ENCODE measurements at places on chromosomes 12 and 14.

- DNase-seq, result no peak
These were observed 1.9 kb downstream of the MLXIP start for GRCh38 chr12:122080149-122081082.

DNA sequence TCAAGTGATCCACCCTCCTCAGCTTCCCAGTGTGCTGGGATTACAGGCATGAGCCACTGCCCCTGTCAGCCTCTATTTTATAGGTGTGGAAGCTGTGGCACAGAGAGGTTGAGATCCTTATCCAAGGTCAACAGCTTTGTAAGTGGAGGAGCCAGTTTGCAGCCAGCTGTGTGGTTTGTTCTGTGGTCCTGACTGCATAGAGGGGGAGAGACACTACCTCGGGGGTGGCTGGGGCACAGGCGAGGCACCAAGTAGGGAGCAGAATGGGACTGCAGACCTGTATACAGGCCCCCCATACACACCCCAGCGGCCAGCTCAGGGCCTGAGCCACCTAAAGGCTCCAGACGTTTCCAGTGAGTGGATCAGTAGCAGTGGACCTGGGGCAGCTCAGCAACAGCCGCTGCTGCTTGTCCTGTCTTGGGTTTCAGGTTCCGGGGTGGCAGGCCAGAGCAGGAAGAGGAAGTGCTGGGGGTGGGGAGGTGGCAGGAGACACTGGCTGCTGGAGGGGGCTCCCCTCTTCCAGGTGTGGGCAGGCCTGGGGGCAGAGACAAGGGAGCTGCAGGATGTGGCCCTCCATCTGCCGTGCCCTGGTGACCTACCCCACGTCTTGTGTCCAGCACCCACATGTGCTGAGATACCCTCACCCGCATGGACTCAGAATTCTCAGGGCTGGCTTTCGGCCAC, 11.0 kb downstream of the ORAI1 start:
- DNase-seq, result peak; percentile 42

DNA sequence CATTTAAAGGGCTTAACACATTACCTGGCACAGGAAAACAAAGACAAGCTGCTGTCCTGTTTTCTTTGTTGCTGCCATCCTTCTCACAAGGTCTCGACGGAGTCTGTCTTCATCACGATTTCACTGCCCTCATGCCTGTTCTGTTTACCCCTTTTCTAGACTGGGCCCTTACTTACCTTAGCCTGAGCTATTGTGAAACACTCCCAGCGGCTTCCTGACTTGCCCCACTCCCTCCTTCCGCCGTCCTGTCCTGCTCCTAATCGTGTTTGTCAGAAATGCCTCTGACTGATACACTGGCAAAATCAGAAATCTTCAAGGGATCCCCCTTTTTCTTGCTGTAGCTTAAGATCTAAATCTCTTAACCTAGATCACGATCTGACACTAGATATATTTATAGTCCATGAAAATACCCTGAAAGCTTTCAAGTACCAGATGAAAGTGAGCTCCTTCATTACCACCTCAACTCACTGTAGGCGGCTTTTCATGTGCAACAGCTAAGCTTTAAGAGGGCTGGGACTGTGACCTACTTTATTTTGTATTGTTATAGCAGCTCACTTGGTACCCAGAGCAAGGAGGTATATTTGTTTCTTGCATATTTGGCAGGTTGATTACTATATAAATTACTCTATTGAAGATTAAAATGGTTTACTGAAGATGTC, 32.1 kb downstream of the TECPR2 start:
- DNase-seq, result no peak

- DNase-seq, result no peak
These were observed 18.6 kb downstream of the C12orf75 start for GRCh38 chr12:105349138-105349537.

DNA sequence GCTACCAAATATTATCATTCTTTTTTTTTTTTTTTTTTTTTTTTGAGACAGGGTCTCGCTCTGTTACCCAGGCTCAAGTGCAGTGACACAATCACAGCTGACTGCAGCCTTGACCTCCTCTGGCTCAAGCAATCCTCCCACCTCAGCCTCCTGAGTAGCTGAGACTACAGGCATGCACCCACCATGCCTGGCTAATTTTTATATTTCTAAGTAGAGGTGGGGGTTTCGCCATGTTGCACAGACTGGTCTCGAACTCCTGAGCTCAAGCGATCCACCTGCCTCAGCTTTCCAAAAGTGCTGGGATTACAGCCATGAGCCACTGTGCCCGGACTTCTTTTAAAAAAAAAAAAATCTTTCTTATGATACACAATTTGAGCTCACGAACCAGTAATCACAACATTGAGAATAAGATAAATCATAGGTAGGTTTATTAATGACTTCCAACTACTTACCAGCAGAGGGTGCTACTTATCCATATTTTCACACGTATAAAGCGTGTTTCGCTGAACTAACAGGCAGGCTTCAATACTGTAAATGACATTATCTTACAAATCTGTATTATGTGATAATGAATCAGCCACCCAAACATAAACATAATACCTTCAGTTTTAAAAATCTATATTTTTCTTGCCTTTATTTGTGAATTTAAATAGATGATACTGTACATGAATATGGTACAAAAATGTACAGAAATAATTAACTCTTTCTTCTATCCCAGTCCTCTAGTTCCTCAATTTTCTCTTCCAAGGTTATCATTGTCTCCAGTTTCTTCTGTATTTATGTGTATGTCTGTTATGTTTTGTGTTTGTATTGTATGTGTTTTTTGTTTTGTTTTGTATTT, 42.5 kb upstream of the BCAT1 start:
- DNase-seq, result no peak

GRCh38 chr14:65962952-65963351, 523.2 kb upstream of the CCDC196 start:
- no peak for DNase-seq

GRCh38 chr14:50836515-50836914, 5.6 kb upstream of the NIN start:
- no peak for DNase-seq

DNA sequence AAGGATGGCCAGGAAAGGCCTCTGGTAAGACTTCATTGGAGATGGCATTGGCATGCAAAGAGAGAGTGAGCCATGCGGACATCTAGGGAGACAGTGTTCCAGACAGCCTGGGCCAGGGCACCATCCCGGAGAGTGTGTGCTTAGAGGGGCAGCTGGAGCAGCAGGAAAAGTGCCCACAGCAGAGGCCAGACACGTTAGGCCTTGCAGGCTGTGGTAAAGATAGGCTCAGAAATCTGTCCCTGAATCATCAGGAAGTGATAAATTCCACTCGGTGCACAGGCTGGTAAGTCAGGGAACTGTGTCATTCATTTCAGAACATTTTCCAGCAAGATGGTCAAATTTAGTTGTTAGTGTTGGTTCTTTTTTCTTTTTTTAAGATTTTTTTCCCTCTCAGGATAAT, 8.8 kb downstream of the GALNT16 start:
- DNase-seq, result no peak

DNA sequence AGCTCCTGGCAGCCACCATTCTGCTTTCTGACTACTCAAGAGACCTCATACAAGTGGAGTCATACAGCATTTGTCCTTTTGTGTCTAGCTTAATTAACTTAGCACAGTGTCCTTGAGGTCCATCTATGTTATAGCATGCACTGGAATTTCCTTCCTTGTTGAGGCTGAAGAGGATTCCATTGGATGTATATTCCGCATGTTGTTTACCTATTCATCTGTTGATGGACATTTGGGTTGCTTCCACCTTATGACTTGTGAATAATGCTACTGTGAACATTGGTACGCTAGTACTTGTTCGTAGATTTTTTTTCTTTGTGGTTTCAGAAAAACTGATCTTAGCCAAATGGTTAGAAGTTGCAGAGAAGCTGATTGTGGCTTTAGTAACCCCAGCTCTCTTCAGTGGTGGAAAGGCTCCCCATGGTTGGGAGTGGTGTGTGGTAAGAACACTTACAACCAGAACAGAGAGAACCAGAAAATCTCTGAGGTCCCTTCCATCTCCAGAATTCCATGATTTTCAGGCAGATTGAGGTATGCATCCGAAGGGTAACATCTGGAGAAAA, 118.4 kb downstream of the SAMD4A start:
- no peak for DNase-seq

- no peak for DNase-seq
These were observed 1.2 kb downstream of the PAWR start for GRCh38 chr12:79689477-79690141.

GRCh38 chr14:66152302-66152701, 333.9 kb upstream of the CCDC196 start:
- DNase-seq, result no peak

DNA sequence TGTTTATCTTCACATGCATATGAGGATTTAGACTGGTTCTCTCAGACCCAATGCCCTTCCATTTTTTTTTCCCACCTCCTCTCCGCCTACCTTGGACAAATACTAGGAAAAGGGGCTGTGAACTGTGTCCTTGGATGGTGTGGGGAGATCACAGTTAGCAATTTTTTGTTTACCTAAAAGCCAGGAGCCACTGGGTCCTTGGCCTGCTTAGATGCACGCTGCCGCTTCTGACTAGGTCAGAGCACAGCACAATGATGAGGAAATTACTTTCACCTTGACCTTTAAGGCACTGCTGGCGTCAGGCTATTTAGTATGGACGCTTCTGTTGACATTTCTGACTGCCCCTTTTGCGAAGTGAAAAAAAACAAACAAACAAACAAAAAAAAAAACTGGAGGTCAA, 1.9 kb downstream of the CCDC38 start:
- no peak for DNase-seq

DNA sequence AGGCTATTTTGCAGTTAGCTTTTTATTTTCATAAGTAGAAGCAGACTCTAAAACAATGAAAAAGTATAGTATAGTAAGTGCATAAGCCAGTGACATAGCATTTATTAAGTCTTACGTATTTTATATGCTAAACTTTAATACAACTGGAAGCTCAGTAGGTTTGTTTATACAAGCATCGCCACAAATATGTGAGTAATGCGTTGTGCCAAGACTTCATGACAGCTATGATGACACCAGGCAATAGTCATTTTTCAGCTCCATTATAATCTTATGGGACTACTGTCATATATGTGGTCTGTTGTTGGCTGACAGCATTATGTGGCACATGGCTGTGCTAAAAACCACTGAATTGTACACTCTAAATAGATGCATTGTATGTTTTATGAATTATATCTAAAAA, 40.3 kb downstream of the SLC38A2 start:
- no peak for DNase-seq

DNA sequence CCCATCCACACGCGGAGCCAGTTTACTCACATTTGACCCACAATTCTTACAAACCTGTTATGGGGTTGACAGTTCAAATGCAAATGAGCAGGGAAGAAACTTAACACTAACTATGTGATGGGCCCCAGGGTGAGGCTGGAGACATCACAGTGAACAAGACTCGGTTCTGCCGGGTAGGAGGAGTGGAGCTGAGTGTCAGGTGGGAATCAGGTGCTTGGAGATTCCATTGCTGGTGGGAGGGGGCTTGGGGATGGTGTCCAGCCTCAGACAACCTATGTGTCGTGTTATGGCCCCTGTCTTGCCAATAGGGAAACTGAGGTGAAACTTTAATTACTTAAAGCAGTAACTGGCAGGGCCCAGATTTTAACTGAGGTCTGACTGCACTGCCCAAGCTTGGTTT, 41.9 kb downstream of the BEGAIN start:
- no peak for DNase-seq

DNA sequence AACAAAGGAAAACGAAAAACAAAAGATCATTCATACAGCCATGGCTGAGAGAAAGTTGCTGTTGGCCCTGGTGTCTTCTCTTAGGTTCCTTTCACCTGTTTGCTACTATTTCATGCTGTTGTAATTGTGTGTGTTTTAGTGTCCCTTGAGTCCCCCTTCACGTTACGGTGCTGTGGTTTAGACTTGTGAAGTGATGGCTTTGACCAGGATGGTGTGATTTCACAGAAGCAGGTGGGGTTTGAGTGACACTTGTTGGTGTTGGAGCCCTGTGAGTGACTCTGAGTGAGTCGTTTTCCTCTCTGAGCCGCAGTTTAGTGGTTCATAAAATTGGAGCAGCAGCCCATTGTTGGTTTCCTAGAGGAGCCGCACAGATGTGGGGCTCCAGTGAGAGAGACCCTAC, 635.4 kb downstream of the VRK1 start:
- DNase-seq, result peak; percentile 58

DNA sequence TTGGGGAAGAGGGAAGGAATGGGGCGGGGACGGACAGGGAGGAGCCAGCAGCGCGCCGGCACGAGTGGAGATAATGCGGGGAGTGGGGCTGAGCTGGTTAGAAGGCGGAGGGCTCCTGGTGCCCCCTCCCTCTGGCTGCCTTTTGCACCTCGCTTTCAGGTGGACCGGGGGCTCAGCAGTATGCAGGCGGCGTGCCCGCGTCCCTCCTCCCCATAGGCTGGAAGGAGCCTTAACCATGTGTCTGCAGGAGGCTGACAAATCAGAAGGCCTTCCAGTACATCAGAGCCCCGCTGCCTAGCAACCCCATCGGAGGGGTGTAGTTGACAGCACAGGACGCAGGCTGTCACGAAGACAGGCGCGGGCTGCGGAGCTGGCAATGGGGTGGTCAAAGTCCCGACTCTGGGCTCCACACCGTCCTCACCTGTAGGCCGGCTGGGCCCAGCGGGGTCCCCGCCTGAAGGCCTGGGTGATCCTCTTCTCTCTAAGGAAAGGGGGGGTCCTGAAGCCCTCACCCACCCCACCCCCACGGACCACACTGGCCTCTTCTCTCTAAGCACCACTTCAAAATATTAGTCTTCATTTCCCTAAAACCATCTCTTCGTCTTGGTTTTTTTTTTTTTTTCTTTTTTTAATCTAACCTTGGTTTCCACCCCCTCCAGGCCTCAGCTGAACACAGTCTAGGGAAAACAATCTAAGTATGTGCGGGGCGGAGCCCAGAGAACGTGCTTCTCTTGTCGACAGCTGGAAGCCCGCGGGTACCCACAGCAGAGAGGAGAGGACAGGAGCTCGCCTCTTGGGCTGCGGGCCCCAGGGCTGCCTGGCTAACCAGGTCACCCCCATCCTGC, 44.5 kb downstream of the KDM2B start:
- no peak for DNase-seq

DNA sequence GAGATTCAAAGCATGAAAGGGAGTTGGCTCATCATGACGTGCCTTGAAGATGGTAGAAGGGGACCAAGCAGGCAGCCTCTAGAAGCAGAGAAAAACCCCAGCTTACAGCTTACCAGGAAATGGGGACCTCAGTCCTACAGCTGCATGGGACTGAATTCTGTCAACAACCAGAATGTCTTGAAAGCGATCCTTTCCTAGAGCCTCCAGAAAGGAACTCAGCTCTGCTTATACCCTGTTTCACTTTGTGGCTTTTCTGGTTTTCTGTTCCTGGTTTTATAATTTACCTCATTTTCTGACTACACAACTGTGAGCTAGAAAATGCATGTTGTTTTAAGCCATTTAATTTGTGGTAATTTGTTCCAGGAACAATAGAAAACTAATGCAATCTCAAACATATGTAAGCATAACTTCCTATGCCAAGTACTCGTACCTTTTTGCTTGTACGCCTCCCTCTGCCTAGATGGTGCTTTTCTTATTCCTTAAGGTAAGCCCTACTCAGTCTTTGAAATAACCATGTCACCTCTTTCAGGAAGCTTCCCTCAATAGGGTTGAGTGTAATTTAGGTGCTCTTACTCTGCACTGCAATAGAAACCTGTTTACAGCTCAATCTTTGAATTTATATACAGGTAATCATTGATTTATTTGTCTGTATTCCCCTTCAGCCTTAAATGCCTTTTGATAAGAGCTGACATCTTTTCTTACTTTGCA, 348.8 kb downstream of the TMEM117 start:
- DNase-seq, result no peak

GRCh38 chr12:113870890-113871289, 95.2 kb downstream of the RBM19 start:
- DNase-seq, result no peak

GRCh38 chr12:68137335-68137830, 22.2 kb downstream of the IFNG start:
- DNase-seq, result no peak

Data from NK-92 treated with Interleukin-12 subunit alpha and Interleukin-12 subunit beta, amount 100 ng/mL, for 24 hours (cell line).